ENCODE measurements at places on chromosomes 2 and 18.

- DNase-seq = no peak
Measured at GRCh38 chr2:10558281-10559030, 110.3 kb upstream of the ODC1 start.

DNA sequence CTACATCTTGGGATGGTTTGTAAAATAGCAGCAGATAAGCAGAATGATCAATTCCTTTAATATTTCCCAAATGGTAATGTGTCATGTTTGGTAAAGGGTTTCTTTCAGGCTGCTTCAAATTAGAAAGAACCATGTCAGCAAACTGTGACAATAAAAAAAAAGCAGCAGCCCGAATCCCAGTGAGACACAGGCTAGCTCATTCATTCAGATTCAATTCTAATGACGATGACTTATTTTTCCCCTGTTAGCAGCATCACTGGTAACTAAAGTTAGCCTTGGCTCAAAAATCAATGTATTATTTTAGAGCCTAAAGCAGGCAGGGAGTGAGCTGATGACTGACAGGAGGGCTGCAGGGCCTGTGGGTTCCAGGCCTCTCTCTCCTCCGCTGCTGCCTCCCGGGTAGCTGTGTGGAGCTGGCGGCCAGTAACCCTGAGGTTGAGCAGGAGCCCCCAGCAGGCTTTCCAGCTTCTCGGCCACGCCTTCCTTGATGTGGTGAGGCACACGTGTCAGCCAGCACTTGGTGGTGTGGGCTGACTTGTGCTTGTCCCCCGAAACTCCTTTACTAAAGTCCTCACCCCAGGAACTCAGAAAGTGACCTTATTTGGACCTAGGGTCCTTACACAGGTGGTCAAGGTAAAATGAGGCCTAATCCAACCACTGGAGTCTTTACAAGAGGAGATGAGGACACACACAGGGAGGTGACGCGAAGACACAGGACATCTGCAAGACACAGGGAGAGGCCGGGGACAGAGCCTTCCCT lies 120.5 kb upstream of the HS6ST1 start:
- DNase-seq = no peak

- DNase-seq = no peak
Measured at GRCh38 chr2:27828305-27828704, 56.8 kb downstream of the MRPL33 start.

DNA sequence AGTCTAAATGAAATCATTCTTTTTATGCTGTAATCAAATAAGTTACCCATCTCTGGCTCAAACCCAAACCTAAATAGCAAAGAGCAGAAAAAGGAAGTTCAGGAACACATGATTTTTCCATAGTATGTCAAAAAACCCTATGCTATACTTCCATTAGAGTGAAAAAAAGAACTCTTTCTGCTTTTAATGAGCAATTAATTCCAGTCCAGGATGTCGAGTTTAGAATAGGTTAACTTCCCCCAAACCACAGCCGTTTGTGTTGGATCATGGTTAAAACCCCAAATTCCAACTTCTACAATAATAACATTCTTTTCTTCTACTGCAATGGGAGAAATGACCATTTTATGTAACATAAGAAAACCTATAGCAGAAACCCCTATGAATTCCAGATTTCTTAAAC lies 171.1 kb upstream of the NRP2 start:
- DNase-seq = no peak

GRCh38 chr2:48530033-48530811 lies at the start of gene STON1:
Gene STON1, plus strand, starts transcription at chr2:48530154. Its CDS starts 50,480 bp downstream, at chr2:48580634.
- no peak for DNase-seq

GRCh38 chr2:127293748-127294562 lies at the start of gene ERCC3:
Gene ERCC3, minus strand, starts transcription at chr2:127294144. Its CDS starts 63 bp downstream, at chr2:127294081.
- peak; percentile 22 for DNase-seq

DNA sequence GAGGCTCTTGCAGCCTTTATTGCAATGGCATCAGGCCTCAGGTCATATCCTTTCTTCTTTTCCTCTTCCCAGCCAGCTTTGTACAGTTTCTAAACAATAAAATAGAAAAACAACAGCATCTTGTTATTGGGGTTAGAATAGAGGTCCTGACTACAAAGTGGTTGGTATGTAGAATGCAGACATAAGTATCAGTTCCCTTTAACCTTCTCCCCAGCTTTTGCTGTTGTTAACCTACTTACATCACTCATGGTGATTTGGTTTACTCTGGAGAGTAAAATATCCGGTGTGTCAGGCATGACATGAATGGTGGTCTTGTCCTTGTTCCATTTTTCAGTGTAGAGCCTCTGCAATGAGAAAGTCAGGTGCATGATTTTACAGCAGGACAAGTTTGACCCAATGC lies 69.8 kb downstream of the NEB start:
- no peak for DNase-seq

DNA sequence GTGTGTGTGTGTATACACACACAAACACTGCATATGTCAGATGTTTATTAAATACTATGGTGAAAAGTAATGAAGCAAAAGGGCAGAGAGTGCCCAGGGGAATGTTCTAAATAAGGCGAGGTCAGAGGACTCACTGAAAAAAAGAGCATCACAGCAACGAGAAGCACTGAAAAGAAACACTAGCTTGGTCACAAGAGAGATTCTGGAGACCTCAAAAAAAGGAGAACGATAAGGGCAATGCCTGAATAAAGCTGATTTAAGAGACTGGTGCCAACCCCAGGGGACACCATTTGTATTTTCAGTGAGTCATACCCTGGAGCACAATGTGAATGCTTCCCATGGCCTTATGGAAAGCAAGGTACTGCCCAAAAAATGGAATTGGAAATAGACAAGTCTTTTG lies 14.5 kb downstream of the SLC40A1 start:
- DNase-seq = no peak

DNA sequence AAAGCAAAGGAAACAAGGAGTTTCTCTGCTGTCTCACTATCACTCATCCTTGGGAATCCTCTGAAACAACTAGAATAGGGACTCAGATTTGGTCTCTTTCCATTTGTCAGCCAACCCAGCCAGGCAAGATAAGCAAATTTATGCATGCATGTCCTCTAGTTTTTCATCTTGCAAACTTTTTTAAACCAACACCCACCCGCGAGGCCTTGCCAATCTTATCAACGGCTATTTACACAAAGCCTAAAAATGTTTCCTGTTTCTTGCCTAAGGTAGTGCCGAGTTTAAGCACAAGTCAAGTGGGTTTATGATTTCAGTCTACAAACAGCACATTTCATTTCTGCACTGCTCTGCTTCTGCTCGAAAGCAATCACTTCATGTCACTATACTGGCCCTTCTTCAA lies 240.9 kb downstream of the STK39 start:
- no peak for DNase-seq

DNA sequence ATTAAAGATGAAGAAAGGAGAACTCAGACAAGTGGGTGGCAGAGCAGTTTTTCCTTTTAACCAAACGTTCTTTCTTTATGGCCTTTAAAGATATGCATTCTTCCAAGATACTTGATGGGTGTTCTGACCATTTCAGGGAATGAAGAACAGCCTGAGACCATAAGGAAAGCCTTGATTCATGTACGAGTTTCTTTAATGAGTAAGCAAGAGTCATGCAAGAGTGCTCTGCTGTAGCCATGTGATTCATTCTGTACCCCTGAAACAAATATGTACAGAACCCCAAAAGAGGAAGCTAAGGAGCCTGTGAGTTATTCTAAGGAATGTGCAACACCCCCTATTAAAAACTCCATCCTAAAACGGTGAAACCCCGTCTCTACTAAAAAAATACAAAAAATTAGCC lies 372.8 kb downstream of the MTX2 start:
- no peak for DNase-seq

All from AG09319 (cell line).